RCC 7860 (cell line): ENCODE measurements at places on chromosomes 2 and 18.

DNA sequence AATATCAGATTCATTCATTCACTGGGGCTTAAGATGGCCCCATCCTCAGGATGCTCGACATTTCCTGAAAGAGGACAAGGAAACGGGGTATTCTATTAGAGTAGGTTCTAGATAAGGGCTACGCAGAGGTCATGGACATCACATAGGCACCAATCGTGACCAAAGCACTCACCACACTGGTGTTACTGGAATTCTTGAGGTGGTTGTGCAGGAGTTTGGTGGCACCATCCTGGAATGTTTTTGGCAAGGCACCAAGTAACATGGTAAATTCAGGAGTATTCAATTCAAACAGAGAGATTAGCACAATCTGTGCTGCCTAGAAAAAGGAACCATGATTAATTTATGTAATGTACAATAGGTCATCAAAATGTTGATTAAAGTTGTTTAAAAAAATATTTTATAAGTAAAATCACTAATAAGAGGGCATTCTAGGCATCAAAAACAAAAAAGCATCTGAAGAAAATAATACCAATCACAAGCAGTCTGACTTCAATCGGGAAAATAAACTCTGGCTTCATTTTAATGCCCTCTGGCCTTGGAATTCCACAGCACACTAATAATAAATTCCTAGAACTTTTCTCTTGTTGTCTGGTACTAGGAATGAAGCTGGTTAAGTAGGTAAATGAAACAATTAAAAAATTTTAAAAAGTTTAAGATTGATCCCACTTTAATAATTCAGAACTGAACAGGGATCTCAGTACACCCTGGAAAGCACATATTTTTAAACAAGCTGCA, 102.8 kb upstream of the TFCP2L1 start:
- peak; percentile 71 for DNase-seq

DNA sequence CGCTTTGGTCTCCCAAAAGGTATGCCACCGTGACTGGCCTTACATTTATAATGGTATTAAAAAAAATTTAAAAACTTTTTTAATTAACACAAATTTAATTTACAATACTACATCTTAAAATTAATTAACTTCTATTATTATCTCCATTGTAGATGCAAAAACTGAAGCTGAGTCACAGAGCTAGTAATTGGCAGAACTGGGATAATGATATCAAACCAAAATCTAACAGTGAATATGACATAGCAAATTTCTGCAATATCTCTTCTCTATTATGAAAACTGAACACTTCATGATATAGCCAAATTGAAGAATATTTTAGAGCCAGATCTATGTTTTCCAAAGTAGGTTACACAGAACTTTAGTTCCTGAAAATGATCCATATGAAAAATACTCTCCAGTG, 66.4 kb upstream of the CHAC2 start:
- no peak for DNase-seq

GRCh38 chr2:190791347-190791975, 89.2 kb upstream of the GLS start:
- peak; percentile 83 for DNase-seq

- DNase-seq, result no peak
Observed at GRCh38 chr2:37992601-37993000, 67.5 kb downstream of the RMDN2 start.

- DNase-seq, result no peak
Observed at GRCh38 chr2:68653034-68653433, 9.7 kb downstream of the PROKR1 start.

DNA sequence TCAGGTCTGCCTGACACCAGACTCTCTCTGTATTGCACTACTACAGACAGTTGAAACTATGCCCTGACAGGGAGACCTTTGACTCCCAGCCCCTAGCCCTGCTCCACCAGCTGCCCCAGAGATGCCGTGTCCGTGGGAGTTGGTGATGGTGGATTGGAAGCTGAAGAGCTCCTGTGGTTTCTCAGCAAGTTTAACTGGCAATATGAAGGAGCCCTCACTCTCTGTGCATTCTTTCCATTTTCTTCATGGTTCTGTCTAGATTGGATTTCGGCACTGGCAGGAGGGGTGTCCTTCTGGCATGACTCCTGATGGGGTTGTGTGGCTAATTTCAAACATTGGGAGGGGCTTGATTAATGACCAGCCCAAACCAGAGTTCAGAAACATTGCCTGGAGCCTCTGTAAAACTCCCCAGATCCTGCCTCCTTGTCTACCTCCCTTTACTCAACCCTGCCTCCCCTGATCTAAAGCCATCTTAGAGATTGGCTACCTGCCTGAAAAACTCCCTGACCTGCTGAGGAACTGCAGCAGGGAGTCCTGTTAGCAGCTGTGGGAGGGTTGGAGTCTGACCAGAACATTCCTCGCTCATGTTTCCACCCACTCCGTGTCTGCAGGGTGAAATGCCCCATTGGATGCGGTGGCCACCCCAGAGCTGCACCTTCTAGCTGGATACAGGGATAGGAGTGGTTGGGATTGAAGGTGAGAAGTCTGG, 206.9 kb upstream of the SPRED2 start:
- DNase-seq, result no peak

DNA sequence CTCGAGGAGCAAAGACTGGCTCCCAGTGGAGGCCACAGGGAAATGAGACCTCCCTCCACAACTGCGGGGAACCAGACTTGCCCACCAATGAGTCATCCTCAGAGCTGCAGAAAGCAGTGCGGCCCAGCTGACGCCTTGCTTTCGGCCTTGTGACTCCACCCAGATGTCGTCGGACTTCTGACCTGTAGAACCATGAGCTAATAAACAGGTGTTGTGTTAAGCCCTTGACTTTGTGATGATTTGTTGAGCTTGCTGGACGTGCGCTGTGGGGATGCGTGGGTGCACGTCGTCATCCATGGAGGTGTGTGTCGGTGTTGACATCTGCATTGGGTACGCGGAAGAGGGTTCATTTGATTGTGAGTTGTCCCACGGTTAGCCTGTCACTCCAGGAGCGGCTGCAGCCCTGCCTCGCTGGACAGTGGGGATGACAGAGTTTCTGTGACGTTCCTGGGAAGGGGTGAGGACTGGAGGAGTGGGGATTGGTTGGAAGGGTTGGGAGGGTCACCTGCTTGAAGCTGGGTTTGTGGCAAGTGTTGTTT, 154.1 kb downstream of the SH3BP4 start:
- no peak for DNase-seq

- DNase-seq, result peak; percentile 76
Observed at GRCh38 chr2:176637486-176638166, 368.4 kb downstream of the MTX2 start.

DNA sequence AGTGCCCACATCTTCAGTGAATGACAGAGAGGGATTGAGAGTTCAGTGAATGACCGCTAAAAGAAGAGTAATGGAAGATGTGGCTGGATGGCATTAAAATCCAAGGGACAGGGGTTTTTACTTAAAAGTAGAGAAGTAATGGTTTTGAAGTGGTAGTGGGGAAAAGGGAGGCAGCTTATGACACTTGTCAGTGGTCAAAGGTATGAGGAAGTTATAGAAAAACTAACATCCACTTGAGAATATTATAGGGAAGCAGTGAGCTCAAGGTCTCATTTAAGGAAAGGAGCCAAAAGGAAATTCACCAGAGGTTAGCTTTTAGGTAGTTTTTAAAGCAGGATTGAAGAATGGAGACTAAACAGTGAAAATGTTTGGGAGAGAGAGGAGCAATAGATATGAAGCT, 24.3 kb downstream of the CDK15 start:
- DNase-seq, result no peak

DNA sequence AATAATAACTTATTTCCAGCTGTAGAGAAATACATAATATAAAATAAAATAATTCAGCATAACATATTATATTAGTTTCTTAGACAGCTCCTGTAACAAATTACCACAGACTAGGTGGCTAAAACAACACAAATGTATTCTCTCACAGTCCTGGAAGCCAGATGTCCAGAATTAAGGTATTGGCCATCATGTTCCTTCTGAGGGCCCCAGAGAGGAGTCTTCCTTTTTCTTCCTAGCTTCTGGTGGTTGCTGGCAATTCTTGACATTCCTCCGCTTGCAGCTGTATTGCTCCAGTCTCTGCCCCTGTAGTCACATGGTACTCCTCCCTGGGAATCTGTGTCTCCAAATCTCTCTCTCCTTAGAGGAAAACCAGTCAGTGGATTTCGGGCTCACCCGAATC, 146.8 kb downstream of the RBM43 start:
- no peak for DNase-seq

DNA sequence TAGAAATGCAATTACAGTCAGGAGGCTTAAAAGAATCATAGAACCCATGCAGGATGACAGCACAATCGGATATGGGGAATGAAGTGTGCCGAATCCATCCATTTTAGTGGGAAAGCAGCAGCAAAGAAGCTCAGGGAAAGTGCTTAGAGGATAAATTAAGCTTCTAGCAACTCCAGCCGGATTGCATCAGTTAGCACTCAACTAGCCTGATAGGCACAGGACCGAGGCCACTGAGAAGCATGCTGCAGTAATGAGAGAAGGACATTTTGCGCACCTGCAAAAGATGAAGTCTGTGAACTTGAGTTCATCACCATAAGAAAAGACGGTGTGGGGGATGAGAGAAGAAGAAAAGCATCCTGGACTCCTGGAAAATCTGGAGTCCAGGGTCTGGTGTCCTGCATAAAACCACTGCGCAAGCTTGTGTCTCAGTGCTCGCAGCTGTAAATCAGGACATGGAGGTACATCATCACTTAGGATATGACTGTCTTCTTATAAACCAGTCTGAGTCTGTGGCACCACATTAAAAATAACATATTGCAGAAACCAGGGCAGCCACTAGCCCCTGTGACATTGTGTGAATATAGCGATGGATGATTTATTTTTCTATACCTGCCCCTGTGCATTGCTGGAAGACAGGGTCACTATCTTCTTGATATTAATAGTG, 665.5 kb upstream of the SOX11 start:
- no peak for DNase-seq

DNA sequence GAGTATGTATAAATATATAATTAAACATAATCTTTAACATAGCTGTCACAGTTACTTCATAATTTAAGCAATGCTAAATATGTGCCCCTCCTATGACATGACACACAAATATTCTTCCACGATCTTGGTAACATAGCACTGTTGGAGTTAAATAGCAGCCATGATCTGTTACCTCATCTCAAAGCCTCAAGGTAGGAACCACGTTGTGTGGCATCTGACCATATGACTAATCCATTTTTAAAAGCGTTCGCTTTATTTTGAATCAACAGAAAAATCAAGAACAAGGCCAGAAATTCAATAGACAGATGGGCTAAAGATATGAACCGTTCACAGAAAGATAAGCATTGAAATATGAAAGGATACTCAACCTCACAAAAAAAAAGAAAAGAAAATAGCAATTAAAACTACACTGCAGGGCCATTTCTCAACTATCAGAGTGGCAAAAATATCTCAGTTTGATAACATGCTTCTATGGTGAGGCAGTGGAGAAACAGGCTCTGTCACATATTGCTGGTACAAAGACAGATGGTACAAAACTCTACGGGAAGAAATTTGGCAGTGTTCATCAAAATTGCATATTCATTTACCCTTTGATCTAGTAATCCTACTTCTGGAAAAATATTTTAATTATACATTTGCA, 105.9 kb downstream of the TMX3 start:
- no peak for DNase-seq

DNA sequence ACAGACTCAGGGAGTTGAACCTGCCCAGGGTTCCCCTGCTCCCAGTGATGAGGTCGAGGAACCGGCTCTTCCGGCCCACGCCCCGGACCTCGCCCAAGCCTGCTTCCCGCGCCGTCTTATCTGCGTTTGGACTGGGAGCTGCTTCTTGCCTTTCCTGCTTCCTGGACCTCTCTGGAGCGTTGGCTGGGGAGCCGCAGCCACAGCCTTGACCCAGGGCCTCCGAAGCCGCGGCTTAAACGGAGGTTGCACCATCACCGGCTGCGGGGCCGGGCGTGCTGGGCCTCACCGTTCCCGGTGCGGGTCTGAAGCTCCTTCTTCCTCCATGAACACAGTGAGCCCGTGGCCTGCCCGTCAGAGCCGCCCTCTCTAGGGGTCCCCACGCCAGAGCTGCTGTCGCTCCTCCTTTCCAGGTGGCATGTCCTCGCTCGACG, 13.3 kb downstream of the NTSR2 start:
- no peak for DNase-seq

DNA sequence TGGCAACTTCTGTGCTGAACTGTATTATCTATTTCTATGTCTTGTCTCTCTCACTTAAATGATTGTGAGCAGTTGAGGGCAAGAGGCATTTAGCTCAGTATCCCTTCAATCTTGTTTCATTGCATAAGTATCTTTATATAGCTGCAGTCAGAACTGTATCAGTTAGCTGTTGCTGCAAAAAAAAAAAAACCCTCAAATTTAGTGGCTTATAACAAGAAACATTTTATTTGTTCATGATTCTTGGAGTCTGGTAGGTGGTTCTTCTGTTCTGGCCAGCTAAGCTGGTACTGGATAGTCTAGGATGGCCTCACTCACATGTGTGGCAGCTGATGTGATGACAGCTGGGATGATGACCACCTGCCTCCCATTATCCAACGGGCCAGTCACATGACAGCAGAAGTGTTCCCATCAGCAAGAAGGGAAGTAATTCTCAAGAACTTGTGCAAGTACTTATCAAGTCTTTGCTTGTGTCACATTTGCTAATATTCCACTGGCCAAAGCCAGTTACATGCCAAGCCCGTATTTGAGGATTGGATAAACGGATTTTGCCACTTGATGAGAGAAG, 67.8 kb downstream of the SLC4A3 start:
- no peak for DNase-seq

GRCh38 chr2:47299555-47299954, 103.4 kb upstream of the MSH2 start:
- peak; percentile 41 for DNase-seq

GRCh38 chr2:85431570-85432205, 13.2 kb downstream of the SH2D6 start:
- DNase-seq, result no peak
